BJ (cell line): ENCODE measurements at places on chromosomes 7 and 10.

DNA sequence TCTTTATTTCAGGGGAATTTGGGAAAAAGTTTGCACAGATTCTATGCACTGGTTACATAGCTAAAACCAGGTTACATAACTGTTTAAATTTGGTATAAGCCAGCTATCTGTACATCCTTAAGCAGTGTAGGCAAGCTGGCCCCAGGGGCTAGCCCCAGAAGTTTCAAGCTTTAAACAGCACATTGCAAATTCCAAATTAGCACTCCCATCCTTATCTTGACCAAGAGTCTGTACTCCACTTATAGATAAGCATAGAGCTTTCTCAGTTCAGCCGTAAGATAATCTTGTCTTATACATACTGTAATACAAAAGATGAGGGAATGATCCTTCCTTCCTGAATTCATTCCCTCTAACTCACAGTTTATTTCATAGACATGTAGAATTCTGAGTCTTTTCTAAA, 109.3 kb downstream of the SPAG6 start:
- no peak for DNase-seq

DNA sequence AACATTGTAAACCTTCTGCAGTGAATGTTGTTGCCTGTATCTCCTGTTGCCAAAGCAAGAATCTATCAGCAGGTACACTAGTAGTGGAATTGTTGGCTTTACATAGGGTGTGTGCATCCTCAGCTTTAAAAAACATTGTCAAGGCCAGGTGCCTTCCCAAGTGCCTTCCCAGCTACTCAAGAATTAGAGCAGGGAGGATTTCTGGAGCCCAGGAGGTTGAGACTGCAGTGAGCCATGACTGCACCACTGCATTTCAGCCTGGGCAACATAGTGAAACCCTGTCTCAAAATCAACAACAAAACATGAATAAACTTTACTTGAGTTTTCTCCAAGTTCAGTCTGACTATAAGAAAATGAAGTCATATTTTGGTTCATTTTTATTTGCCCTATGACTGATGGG, 217.3 kb downstream of the CCSER2 start:
- DNase-seq, result no peak

DNA sequence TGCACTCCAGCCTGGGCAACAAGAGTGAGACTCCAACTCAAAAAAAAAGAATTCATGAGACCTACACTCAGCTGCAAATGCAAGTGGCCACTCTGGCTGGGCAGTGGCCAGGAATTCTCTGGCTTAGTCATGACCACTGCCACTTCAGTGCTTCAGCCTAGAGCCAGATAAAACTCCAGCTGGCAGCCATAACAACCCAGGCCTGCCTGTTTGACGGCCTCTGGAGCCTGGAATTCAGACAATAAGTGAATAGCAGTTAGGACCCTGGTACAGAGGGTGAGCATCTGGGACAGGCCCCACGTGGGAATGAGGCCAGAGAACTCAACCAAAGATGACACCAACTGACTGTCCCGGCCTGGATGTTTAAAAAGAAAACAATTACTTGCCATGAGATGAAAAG, 18.9 kb downstream of the RCC1L start:
- DNase-seq, result peak; percentile 78

GRCh38 chr10:100151723-100152300, 34.0 kb downstream of the ERLIN1 start:
- no peak for DNase-seq

DNA sequence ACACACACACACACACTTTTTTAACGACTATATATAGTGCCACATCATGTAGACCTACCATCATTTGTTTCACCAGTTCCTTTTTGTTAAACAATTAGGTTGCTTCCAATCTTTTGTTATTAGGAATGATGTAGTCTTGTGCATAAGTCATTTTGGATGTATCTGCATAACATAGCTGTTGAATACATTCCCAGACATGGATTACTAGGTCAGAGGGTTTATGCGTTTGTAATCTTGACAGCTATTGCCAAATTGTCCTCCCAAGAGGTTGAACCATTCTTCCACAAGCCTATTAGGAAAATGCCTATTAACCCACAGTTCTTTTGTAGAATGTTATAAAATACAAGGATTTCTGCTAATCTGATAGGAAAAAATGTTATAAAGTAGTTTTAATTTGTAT, 87.3 kb downstream of the PALS2 start:
- DNase-seq, result no peak

DNA sequence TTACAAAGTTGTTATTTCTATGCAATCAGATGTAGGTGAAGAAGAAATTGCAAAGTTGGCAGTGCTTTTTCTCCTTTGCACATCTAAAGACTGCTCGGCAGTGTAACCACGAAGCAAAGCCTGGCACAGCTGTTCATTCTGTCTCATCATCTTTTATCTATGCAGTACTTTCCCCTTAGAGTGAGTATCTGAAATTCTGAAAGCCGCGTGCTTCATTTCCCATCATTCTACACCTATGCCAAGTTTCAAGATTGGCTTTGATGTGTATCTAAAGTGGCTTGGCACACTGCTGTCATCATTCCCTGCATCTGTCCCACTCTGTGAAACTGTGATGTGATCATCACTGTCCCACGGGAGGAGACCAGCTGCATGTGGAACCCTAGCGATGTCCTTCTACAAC, 15.2 kb downstream of the SOSTDC1 start:
- DNase-seq, result no peak

DNA sequence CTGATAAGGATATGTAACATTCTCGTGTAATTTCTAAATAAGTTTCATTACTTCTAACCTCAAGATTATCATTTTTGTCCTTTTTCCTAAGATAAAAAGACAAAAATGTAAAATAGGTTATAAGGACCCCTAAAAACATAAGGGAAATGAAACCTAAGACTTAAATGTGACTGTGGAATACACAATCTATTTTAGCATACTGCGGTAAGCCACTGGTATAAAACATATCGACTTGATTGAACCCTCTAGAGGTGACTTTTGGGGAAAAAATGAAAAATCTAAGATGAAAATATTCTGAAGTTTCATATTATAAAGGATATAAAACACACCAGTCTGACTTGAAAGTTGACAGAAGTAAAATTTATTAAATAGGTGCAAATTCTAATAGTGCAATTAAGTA, 1.9 kb downstream of the NAMPT start:
- no peak for DNase-seq

DNA sequence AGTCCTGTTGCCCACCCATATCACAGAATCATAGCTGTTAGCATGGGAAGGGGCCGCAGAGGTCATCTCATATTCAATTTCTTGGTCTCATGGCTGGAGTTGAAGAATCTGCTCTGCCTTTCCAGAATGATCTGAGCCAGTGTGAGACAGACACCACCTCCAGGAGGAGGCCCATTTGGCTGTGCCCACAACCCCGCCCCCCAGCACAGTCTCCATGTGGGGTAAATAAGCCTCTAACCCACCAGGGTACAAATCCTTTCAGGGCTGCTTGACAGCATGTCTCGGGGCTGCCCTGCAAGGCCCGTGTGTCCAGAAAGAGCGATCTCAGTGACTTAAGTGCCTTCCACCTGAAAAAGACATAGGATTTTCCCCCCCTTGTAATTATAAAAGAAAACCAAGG, 137.5 kb downstream of the DLG5 start:
- DNase-seq, result no peak

- DNase-seq, result no peak
Observed at GRCh38 chr10:5679606-5680005, 5.0 kb upstream of the TASOR2 start.

DNA sequence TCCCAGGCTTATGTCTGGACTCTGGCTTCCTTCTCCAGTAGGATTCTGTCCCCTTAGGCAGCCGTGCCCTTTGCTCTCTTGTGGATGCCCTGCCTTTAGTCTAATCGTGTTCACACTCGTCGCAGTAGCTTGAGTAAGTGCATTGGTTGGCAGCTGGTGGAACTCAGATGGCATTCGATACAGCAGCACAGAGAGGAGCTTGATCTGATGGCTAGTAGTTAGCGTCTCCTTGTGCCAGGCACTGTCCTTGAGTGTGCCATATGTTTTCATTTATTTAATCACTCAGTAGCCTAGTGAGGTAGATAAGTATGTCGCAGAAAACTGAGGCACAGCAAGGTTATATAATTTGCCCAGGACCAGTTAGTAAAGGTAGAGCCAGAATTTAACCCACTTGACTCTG, 18.2 kb upstream of the PARP12 start:
- no peak for DNase-seq

DNA sequence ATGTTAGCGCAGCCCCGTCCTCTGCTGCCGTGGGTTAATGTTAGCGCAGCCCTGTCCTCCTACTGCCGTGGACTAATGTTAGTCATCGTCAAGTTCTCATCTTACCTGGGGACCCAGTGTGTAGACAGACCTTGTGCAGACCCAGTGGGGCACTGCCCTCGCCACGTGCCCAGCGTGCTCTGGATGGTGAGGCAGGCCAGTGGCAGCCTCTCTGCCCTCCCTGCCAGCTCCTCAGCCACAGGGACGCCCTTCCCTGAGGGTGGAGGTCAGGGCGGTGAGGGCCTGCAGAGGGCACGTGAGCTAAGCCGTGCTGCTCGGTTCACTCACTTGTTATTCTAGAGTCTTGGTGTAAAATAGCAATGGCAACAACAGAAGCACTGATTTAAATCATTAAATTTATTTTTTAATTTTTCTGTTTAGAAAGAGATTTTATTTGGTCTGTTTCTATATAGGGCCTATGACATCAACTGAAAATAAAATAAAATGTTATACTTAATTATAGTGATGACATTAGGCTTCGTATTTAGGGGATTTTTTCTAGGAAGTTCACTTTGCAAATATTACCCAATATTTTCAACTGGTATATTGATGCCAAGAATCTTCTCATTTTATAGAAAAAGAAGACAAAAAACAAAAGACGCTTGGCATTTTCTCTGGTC, 48.4 kb downstream of the NKX6-2 start:
- DNase-seq, result no peak
